Posterior vena cava (tissue), 2 donors: ENCODE measurements at places on chromosomes 13 and 19.

DNA sequence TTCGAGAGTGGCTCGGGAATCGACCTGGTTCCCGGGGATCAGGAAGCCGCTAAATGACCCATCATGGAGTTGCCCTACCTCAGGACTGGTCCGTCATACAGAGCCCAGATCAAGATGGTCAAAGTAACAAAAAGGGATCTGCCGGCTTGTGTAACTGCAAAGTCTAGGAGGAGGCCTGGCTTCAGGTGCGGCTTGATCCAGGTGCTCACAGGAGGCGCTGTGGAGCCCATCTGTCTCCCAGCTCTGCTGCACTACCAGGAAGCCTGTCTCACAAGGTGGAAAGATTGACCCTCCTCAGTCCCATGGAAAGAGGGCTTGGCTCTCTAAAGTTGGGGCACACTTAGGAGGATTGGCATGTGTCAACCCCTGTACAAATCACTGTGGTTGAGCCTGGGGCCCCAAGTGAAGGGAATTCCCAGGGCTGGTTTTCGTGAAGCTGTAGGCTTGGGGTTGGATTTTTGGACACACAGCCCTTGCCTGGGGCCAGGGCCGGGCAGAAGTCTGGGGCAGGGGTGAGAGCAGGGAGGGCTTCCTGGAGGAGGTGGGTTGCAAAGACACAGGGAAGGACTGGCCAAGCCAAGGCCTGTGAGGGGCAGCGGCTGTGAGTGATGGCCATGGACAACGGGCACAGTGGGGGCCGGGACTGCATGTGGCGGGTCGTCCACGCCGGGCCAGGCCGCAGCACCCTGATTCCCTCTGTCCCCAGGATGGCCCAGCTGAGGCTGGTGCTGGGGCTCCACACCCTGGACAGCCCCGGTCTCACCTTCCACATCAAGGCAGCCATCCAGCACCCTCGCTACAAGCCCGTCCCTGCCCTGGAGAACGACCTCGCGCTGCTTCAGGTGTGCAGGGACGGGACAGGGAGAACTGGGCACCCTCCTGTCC lies 4.2 kb downstream of the GZMM start:
- no peak for DNase-seq

- peak; percentile 89 for DNase-seq
Measured at GRCh38 chr19:18847549-18848463, 16.0 kb downstream of the UPF1 start.

DNA sequence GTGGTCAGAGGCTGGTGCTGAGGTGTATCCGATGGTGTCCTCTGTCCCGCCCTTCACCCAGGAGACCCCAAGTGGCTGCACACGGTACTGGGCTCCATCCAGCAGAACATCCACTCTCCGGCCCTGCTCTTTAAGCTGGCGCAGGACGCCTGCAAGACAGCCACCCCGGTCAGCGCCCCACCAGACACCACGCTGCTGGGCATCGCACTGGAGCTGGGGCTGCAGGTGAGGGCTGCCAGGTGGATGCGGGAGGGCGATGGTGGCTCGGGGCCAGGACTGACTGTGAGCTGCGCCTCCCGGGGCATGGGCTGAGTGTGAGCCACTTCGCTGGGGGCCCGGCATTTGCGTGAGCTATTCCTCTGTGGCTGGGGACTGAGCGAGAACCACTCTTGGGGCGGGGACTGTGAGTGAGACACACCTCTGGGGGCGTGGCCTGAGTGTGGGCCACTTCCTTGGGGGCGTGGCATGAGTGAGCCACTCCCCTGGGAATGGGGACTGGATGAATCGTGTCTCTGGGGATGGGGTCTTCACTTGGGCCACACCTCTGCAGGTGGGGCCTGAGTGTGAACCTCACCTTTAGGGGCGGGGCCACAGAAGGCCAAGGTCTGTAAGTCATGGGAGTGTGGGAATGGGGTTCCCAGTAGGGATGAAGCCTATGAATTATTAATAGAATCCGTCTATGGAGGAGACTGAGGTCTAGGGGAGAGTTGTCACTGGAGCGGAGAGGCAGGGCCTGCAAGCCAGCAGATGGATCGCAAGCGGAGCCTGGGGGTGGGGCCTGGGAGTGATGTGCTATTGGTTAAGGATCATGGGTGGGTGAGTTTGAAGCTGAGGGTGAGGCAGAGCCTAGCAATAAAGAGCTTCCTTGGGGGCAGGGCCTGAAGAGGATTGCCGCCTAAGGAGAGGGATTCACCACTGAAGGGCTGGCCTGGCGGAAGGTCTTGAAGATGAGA lies 30.5 kb downstream of the ZSWIM4 start:
- no peak for DNase-seq

- no peak for DNase-seq
Measured at GRCh38 chr13:51324714-51325420, 14.6 kb upstream of the SERPINE3 start.

DNA sequence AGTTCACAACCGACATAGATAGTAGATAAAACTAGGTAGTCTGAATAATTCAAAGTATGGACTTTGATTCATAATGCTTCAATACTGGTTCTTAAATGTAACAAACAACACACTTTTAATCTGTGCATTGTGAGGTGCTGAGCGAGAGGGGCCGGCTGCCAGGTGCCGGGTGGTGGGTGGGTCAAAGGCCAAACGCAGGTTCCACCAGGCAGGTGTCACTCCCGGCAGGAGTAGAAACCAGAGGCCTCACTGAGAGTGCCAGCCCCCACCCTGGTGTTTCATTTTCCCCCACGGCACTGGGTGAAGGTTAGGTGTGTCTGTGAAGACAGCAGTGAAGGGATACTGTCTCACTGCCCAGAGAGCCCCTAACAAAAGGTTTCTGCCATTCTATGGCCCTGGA lies 4.2 kb upstream of the TUBGCP3 start:
- no peak for DNase-seq

- no peak for DNase-seq
Measured at GRCh38 chr13:80430561-80430960, 89.6 kb upstream of the SPRY2 start.

DNA sequence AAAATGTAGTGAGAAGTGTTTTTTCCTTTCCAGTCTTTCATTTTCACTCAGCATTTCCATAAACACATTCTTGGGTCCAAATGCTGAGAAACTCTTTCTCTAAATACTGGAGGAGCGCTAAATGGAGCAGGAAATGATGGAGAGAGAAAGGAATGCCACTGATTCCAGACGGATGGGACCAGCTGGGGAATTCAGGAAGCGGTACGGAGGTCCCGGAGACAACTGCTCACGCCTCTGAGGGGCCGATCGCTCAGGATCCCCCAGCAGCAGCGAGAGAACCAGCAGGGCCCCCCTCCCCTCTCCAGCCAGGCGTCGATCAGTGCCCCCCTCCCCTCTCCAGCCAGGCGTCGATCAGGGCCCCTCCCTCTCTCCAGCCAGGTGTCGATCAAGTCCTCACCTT lies 13.2 kb downstream of the RASA3 start:
- DNase-seq = no peak

GRCh38 chr13:50189450-50189849 lies 174.2 kb downstream of the KCNRG start:
- no peak for DNase-seq

- peak; percentile 56 for DNase-seq
Measured at GRCh38 chr13:20136781-20137703, 23.8 kb downstream of the GJA3 start.

- no peak for DNase-seq
Measured at GRCh38 chr13:37417060-37417441, 181.5 kb downstream of the POSTN start.

DNA sequence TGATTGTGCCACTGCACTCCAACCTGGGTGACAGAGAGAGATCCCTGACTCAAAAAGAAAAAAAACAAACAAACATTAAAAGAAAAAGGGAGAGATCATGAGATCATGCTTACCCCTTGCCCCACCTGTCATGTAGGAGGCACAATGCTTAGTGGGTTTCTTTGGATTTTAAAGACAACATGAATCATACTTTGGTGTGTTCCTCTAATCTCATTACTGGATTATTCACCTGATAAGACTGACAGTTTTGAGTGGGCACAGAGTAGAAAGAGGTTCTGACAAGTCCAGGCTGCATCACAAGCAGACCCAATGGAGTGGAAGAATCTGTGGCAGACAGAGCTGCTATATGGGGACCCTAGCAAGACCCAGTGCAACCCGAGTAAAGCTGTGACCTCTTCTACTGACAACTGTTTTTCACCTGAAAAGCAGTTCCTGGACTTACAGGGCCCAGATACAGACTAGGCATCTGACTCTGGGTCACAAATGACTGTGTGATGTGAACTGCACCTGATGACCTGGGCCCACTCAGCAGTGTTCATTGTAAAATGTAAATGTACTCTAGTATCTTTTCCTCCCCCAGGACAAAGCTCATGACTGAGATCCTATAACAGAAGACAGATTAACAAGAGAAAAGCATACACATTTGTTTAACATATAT lies 28.9 kb upstream of the USP12 start:
- DNase-seq = no peak
